ENCODE measurements at places on chromosomes 11 and 22.

DNA sequence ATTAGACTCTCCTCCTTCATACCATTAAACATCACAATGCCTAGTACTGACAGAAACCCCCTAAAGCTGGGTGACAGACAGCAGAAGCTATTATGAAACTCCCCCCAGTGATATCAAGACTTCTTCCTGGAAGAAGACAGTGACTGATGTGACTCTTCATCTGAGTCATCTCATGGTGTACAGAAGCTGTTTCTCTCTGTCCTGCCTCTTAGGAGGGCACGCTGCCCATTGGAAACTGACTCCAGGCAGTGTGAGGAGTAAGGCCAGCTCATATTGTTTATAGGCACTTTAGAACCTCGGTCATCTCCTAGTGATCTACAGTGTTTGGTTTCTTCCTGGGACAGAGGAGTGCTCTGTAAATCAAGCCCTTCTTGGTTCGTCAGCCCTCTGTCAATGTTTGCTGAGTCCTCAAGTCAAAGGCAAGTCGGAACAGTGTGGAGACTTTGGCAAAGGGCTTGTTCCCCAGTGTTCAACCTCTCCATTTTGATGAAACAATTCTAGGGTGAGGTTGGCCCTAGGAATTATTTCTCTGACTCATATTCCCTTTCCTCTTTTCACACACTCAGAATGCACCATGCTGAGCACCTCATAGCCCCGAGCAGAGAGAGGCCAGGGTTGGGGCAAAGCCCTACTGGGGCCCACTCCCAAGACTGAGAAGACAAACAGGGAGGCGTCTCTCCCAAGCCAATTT lies 172.5 kb upstream of the TMEM45B start:
- peak; percentile 94 for DNase-seq

DNA sequence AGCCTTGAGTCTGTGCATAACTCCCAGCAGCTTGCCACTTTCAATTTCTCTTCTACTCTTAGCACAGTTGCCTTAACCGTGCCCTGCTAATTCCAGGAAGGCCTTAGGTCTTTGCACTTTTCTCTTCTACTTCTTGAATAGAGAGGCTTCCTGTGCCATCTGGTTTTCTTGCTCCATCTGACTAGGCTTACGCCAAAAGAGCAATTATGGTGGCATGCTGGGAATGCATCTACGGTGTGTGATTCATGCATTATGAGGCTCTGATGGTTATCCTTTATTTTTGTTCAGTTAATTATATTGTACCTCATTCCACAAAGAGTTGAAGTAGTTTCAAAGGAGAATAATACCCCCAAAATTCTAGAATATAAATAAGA lies 29.4 kb downstream of the SIK2 start:
- peak; percentile 91 for DNase-seq

- DNase-seq = peak; percentile 88
Observed at GRCh38 chr22:45200860-45201511, 37.3 kb downstream of the NUP50 start.

DNA sequence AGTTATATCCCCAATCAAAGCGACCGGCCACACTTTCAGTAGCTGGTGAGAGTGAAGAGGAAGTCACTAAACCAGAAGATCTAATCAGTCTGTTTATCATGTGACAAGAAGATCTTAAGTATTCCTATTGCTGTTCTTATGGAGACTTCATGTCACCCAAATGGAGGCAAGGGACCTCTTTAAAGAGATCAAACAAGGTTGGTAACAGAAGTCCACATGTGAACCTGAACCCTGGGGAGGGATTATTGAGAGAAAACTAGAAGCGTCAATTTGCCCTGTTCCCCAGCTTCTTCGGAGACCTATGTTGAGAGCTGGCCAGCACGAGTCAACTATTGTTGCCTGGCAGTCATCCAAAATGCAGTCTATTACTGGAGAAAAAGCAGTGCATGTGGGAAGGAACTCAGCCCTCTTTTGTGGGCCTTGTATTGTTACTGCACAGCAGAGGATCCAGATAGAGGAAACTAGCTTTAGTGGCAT lies 76.9 kb upstream of the CTSC start:
- peak; percentile 79 for DNase-seq

DNA sequence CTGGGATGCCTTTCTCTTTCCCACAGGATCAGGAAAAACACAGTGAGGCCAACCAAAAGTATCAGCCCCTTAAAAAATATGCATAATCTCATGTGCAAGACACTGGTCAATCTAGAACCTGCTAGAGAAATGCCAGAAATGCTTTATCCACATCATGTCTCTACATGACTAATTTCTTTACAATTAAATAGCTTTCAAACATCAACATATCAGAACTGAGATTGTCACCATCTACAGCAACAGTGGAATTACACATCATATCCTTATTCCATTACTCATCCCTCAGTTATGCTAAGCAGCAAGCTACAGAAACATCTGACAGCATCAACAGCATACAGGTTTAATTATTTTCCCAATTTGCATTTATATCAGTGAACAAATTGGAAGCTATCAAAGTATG lies 78.8 kb downstream of the DDIAS start:
- peak; percentile 89 for DNase-seq

DNA sequence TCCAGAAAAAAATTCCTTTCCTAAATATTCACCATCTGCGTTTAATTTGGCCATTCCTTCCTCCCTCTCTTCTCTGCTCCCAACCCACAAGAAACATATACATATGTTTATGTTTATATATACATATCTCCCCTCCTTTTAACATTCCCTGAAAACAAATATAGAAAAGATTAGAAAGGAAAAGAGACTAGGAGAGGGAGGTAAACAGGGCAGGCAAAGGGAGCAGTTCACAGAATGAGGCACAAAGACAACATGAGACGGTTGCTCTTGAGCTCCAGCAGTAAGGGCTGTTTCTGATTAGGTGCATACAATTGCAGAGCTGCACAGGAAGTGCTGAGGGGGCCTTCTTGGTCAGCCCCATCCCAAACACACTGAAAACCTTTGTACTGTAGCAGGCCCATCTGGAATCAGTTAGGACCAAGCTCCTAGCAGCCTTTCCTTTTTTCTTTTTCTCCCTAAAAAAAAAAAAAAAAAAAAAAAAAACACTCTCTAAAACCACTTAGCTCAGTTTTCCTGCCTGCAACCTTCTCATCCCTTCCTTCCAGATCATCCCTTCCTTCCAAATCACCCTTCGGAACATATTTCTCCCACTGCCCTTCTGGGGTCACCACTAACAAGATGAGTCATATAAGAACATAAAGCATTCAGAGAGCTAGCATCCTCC lies 57.0 kb downstream of the RBFOX2 start:
- DNase-seq = peak; percentile 53

DNA sequence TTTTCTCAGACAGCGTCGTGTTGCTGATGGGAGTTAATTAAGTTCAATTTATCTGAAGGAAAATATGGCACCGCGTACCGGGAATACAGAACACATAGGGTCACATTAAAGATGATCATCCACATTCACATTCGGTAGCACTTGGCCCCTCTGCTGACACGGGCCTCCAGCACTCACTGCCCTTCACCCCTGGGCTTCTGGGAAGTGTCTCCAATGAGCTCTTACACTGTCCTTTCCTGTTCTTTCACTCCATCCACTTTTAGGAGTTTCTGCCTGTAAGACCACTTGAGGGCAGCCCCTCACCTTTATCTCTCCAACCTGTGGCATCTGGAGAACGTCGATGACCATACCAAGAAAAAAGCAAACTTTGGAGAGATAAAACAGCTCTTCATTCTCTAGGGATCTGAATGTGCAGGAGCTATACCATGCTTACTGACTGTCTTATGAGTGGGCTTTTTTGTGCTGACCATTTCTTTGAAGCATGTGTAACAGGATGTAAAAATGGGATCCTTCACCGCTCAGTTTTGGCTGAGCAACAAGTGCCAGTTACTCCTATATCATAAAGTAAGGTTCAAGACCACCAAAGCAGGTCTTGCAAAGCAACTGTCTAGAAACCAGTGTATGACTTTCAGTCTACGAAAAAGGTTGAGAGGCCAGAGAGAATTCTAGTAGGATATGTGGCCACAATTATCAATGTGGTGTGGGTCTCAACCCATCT lies 1.1 kb upstream of the SERGEF start:
- peak; percentile 18 for DNase-seq
